ENCODE measurements at places on chromosomes 6 and 20.
A peak's percentile ranks its signal among the peaks of the same experiment; 100 is the strongest.

DNA sequence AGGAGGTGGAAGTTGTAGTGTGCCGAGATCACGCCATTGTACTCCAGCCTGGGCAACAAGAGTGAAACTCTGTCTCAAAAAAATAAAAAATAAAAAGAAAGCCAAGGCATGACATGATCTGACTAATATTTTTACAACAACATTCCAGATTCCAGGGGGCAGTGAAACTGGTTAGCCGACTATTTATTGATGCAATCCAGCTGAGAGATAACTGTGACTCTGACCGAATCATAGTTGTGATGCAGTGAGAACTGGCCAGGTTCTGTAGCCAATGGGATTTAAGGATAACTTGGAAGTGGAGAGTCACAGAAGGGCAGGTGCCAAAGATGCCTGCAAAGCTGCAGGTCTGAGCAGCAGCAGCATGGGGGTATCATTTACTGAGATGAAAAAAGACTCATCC lies 82.9 kb upstream of the TSHZ2 start:
- DNase-seq = no peak

GRCh38 chr6:97586344-97586743 lies 303.3 kb upstream of the MMS22L start:
- DNase-seq = no peak

GRCh38 chr6:43742931-43743632 lies 26.9 kb upstream of the VEGFA start:
- peak; percentile 62 for DNase-seq

- DNase-seq = no peak
Observed at GRCh38 chr6:132084811-132085509, 133.8 kb upstream of the CCN2 start.

- no peak for DNase-seq
Observed at GRCh38 chr20:43831481-43832065, 83.1 kb upstream of the TOX2 start.

GRCh38 chr6:76682842-76683241 lies 610.4 kb upstream of the IMPG1 start:
- DNase-seq = no peak

- DNase-seq = no peak
Observed at GRCh38 chr6:84804720-84805119, 40.3 kb upstream of the TBX18 start.

GRCh38 chr20:40930561-40930960 lies 98.1 kb upstream of the TOP1 start:
- DNase-seq = no peak

DNA sequence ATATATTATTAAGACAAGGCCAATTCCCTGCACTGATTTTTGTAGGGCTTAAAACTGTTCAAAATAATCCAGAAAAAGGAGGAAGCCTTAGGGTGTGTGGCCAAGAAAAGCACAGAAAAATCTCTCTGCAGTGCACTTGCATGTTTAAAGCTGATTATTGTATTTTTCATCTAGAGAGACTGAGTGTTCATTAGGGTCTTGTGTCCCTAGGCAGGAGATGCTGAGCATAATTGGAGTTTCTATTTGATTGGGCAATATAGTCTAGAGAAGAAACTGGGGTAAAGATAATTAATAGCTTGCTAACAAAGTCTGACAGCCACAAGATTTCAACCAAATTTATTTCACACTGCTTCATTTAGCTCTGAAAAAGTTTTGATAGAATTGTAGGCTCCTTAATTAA lies 2.4 kb downstream of the FLRT3 start:
- DNase-seq = no peak

DNA sequence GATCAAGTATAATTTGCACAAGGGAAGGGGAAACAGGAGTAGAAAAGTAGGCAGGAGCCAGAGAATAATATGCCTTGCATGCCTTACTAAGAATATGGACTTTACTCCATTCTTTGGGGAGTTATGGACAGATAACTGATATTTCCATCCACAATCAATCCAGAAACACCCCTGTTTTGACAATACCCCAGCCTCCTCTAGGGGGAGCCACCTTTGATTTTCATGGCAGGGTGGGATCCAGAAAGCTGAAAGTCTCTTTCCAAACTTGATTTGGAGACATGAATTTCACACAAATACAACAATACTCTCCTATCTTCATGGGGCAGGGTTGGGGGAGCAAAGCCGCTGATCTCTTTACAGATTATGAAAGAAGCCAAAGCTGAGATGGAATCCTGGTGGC lies 404.1 kb downstream of the FOXA2 start:
- no peak for DNase-seq

DNA sequence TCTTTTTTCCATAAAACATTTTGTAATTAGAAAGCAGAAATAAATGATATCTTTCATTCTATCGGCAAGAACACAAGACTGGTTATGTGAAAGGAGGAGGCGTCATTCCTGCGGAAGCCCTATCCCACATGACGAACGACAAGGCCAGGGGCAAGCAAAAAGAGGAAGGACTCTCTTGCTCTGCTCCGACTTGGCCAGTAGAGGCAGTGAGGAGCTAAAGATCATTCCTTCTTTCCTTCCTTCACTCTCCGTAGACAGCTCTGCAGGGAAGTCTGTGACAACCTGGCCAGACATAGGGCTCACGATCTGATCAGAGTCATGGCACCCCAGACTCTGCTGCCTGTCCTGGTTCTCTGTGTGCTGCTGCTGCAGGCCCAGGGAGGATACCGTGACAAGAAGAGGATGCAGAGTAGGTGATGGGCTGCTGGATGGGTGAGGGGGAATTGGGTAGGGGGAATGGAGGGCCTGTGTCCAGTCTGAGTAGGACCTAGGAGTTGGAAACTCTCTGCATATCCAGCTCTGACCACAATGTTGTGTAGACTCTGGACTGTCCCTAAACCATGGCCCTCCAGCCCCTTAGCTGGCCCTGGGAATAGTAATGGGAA lies at the start of gene WFDC10A:
Gene WFDC10A, plus strand, starts transcription at position 244 of the 605 bp plus-strand sequence. Its CDS starts 75 bp downstream, at position 319.
- no peak for DNase-seq

GRCh38 chr6:52994031-52994838 lies 849 bp downstream of the GSTA4 start:
- DNase-seq = no peak

GRCh38 chr6:87541744-87542143 lies 48.0 kb downstream of the RARS2 start:
- no peak for DNase-seq

DNA sequence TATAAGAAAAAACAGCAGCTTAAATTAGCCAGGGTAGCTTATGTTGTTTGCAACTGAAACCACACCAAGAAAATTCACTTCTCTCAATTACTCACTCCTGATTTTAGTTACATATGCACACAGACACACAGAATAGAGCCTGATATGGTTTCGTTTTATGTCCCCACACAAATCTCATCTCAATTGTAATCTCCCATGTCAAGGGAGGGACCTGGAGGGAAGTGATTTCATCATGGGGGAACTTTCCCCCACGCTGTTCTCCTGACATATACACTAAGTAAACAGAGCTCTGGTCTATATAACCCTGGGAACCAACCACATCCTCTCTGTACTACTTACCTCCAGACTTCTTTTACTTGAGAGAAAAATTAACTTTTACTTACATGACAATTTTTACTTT lies 9.8 kb downstream of the OR12D1 start:
- no peak for DNase-seq

DNA sequence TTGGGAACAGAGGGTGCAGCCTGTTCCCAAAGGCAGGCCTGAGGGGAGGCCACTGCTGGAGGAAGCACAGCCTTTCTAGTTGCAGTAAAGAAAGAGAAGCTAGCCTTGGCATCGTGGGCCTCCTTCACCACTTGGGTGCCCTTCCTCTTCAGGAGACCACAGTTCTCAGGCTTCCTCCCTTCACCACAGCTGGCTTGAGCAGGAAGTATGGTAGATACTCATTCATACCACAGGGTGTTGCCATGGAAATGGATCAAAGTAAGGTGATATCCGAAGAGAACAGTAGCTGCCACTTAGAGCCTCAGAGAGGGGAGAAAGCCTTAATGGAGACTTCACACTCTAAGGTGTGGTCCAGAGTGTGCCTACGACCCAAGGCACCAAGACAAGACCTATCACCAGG lies 120.4 kb upstream of the RIPOR2 start:
- no peak for DNase-seq

DNA sequence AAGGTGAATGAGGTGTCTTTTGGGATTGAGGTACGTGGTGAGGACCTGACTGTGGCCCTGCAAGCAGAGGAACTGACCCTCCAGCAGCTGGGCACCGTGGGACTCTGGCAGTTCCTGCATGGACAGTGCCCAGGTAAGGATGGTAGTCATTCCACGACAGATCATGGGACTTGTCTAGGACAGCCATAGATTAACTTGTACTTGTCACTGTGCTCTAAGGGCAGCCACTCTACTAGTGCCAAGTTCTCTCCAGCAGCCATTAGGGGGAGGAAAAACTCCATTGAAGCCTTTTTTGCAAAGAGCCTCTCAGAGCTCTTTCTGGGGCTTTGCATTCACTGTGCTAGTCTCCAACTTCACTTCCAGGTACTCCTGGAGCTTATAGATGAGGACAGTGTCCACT lies 20.4 kb downstream of the TAF11 start:
- DNase-seq = no peak

GRCh38 chr6:56806368-56806767 lies 148.5 kb upstream of the BEND6 start:
- DNase-seq = no peak

- no peak for DNase-seq
Observed at GRCh38 chr6:96197241-96197640, 181.5 kb downstream of the FUT9 start.

- DNase-seq = no peak
Observed at GRCh38 chr20:20691477-20692235, 20.8 kb downstream of the RALGAPA2 start.

GRCh38 chr6:30211899-30212298 lies 1.3 kb downstream of the TRIM26 start:
- no peak for DNase-seq

DNA sequence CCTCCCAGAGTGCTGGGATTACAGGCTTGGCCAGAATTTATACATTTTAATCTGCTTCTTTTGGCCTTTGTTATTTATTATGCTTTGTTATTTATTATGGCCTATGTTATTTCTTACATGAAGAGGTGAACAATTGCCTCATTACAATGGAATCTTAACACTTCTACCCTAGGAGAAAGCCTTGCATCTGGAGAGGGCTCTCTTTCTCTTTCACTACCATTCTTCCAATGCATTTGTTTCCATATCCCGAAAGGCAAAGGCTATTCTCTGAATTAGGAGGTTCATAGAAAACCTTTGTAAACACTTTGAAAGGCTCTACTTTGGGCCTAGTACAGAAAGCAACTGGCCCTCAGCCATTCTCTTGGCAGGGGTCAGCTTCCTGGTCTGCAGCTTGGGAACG lies 19.9 kb upstream of the DEK start:
- no peak for DNase-seq

- no peak for DNase-seq
Observed at GRCh38 chr20:50242863-50243609, 52.4 kb downstream of the CEBPB start.

All from coronary artery (tissue), 2 donors.